NCI-H1105 (cell line): ENCODE measurements at places on chromosomes 7 and 10.
A peak's percentile ranks its signal among the peaks of the same experiment; 100 is the strongest.

- DNase-seq, result no peak
These were observed 1104.2 kb downstream of the GATA3 start for GRCh38 chr10:9158675-9159074.

GRCh38 chr10:1596482-1597099 is 140.7 kb downstream of the ADARB2 start:
- DNase-seq, result no peak

DNA sequence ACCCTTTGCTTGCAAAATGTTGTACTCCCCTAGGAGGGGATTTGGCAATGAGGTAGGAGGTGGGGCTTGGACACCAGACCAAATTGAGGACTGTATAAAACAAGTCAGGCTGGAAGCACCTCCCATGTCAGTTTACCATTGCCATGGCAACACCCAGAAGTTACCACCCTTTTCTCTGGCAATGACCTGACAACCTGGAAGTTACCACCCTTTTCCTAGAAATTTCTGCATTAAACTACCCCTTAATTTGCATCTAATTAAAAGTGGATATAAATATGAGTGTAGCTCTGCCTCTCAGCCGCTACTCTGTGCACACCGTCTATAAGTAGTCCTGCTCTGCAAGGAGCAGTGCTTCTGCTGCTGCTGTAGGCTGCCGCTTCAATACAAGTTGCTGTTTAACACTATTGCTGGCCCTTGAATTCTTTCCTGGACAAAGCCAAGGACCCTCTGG is 7.8 kb upstream of the BLNK start:
- no peak for DNase-seq

GRCh38 chr10:86295351-86295750 is 71.2 kb downstream of the GRID1 start:
- no peak for DNase-seq

DNA sequence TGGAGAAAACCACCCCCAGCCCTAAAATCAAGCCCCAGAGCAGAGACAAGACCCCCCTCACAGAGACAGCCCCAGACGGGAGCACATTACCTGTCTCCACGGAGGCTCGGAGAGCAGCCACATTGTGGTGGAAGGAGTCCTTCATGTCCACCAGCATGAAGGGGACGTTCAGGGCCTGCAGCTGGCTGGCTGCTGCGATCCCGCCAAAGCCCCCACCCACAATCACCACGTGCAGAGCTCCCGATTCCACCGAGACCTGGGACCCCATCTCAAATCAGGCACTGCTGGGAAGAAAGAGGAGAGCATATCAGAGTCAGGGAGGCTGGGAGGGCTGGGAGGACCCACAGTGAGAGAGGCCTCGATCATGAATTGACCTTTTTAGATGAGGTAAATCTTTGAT is 8.8 kb downstream of the AIFM2 start:
- no peak for DNase-seq

DNA sequence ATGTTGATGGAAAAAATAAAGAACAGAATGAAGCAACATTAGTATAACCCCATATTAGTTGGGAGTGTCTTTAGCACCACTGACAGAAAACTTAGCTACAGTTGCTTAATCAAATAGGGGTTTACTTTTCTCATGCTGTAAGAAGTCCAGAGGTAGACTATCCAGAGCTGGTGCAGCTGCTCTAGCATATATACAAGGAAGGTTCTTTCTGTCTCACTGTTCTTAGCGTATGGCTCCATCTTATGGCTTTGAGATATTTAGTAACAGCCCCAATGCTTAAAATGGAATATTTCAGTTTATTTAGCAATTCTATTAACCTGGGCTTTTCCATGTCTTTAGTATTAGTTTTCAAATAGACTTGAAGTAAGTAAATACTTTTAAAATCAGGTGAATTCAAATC is 15.2 kb upstream of the WNT2 start:
- DNase-seq, result no peak

GRCh38 chr7:80249619-80250295 is 115.1 kb downstream of the GNAI1 start:
- DNase-seq, result no peak

DNA sequence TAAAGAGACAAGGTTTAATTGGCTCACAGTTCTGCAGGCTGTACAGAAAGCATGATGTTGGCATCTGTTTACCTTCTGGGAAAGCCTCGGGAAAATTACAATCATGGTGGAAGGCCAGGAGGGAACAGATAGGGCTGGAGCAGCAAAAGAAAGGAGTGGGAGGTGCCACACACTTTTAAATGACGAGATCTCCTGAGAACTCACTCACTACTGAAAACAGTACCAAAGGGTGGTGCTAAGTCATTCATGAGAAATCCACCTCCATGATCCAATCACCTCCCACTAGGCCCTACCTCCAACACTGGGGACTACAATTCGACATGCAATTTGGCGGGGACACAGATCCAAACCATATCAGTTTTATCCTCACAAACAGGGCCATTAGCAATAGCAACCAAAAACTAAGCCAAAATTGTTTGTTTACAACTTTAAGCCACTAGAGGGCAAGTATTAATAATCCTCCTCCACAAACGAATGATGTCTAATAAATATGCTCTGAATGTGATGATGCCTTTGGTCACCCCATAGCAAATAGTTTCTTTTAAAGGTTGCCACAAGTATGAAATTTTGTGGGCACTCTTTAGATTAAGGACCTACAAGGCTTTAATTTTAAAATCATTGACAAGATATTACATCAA is 129.2 kb upstream of the NRBF2 start:
- no peak for DNase-seq

DNA sequence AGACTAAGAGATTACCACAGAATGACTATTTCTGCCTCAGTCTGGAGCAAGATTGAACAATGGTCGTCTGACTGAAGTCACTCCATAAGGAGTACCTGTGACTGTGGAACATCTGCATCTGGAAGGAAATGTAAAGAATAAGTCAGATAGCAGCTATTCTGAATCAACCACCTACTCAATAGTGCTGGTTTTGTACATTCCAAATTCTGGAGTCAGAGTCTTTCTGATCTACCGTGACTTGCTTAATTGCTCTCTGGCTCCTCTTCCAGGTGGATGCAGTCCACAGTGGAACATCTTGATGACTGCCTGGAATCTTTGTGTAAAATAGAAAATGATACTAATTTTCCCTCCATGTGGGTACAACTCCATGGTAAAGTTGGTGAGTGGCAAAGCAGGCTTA is 156.3 kb upstream of the SEMA3C start:
- no peak for DNase-seq

- DNase-seq, result no peak
These were observed 281.3 kb downstream of the TNS3 start for GRCh38 chr7:47300472-47301104.

DNA sequence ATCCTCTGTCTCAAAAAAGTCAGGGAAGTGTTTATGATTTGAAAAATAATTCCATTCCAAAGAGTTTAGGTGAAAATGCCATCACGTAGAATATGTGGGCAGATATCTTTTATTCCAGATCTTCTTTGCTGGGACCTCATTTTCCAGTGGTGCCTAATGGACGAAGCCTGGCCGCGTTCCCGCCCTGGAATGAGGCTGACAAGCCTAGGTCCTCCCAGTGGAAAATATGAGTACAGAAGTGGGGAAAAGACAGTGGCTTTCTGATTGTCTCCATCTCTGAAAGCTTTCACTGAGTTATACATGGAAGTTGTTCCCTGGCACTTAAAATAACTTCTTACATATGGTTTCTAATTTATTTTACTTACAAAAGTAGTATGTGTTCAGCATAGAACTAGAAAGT is 139.4 kb downstream of the TACC2 start:
- no peak for DNase-seq

DNA sequence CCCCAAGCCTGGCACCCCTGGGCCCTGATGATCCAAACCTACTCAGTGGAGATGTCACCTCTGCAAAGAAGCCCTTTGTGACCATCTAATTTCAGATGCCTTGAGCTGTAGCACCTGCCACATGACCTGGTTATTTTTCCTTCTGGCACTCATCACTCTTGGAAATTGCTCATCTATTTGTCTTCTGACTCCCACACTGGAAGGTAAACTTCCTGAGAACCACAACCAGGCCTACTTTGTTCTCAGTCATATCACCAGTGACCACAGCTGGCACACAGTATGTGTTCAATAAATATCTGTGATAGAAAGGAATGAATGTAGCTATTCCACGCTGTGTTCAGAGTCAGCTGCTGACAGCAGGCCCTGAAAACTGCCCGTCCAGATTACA is 97.1 kb downstream of the SH3PXD2A start:
- no peak for DNase-seq

- peak; percentile 51 for DNase-seq
These were observed 678 bp downstream of the SH2B2 start for GRCh38 chr7:102287111-102287980.
